ENCODE measurements at places on chromosomes 5 and 9.

DNA sequence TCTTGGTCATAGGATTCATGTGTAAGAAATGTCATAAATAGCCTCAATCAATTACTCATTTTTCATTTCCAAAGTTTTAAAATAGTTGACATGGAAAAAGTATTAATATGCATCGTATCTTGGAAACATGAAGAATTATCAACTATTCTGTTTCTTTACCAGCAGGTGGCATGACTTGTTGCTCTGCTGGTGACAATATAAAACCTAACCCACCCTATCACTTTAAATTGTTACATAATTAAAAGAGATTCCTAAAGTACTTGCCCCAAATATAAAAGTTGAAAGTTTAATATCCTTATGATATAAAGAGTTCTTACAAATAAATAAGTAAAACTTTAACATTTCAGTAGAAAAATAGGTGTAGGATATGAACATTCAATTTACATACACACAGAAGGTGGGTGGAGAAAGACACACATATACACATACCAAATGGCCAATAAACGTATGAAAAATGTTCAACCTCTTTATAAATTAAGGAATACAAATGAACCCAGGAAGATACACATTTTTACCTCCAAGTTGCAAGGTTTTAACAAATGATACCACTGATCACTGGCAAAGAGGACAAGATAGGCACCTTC is 30.6 kb downstream of the MAP1B start:
- DNase-seq: no peak

DNA sequence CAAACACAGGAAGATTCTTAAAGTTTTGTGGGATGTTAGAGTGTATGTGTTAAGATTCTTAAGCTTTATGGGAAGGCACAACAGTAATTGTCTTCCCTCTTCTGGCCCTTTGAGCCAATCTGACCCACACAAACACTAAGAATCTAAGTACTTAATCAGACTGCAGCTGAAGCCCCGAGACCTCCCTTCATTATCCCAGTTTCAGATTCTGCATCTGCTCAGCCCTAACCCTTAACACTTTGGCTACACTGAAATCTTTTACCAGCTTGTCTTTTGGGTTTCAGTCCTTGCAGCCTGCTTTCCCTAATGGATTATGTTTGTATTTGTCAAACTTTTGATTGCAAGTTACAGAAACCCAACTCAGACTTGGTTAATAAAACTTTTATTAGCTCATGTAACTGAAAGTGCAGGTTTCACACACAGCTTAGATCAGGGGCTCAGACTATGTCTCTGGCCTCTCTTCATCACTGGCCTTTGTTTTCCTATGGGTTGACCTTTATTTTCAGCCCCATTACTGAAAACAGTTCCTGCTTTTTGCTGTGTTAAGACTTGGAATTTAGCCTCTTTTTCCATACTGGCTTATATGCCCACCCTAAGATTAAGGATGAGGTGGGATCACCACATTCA is 71.5 kb downstream of the COX7C start:
- DNase-seq: no peak

GRCh38 chr5:83517688-83518085 is 46.1 kb downstream of the VCAN start:
- DNase-seq: no peak

- no peak for DNase-seq
Observed at GRCh38 chr5:74167206-74167929, 473.2 kb downstream of the ENC1 start.

GRCh38 chr9:89679016-89679415 is 74.2 kb downstream of the GADD45G start:
- no peak for DNase-seq

GRCh38 chr5:157870837-157871834 is 12.2 kb upstream of the CLINT1 start:
- DNase-seq: no peak

- DNase-seq: no peak
Observed at GRCh38 chr5:180380856-180381255, 27.7 kb upstream of the GFPT2 start.

DNA sequence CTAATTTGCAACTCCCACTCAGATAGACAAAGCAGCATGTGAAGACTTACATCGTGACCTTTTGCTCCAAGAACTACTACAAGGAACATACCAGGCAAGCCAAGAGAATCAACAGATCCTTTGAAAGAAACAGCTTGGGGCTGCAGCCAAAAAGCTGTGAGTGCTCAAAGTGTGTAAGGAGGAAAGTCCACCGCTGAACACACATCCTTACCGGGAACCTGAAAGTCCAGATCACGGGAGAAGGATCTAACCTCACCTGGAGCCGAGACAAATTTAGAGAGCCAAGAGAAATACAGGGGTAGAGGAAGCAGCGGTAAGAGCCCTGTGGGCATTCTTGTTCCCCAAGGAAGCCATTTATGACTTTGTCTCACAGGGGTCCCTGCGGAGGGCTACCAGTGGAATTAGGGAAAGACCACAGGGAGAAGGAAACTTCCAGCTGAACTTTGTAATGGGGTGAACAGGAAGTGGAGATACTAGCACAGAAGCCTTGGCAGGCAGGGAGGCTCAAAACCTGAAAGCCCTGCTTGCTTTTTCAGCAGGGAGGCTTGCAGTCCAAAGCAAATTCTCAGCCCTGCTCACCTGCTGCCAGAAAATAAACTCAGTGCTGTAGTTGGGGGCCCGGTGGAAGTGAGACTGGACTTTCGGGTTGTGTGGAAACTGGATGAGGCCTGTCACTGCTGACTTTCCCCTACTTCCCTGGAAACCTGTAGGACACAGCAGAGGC is 350.2 kb downstream of the DTWD2 start:
- DNase-seq: no peak

- DNase-seq: no peak
Observed at GRCh38 chr5:137888466-137888862, 793 bp upstream of the PKD2L2 start.

- DNase-seq: no peak
Observed at GRCh38 chr5:157345485-157345884, 79.6 kb downstream of the CYFIP2 start.

GRCh38 chr5:8457187-8458037 is 588.5 kb downstream of the MTRR start:
- peak; percentile 61 for DNase-seq

DNA sequence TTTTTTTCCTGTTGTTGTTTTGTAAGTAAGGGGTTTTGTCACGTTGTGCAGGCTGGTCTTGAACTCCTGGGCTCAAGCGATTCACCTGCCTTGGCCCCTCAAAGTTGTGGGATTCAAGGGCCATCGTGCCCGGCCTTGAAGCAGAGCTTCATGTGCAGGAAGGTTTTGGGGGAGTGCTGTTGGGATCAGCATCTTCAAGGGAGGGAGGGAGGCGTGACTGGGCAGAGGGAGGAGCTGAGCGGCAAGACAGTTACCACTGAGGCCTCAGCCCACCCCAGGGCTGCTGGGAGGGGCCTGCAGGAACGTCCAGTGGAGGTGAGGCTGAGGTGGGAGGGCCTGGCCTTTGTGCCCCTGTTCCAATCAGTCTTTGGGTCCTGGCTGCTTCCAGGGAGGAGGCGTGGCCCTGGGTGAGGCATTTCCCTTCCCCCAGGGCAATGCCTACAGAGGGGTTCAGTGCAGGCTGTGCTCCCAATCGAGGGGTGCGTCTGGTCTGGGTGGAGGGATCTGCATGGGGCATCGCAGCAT is 21.4 kb downstream of the OR2V1 start:
- DNase-seq: no peak

DNA sequence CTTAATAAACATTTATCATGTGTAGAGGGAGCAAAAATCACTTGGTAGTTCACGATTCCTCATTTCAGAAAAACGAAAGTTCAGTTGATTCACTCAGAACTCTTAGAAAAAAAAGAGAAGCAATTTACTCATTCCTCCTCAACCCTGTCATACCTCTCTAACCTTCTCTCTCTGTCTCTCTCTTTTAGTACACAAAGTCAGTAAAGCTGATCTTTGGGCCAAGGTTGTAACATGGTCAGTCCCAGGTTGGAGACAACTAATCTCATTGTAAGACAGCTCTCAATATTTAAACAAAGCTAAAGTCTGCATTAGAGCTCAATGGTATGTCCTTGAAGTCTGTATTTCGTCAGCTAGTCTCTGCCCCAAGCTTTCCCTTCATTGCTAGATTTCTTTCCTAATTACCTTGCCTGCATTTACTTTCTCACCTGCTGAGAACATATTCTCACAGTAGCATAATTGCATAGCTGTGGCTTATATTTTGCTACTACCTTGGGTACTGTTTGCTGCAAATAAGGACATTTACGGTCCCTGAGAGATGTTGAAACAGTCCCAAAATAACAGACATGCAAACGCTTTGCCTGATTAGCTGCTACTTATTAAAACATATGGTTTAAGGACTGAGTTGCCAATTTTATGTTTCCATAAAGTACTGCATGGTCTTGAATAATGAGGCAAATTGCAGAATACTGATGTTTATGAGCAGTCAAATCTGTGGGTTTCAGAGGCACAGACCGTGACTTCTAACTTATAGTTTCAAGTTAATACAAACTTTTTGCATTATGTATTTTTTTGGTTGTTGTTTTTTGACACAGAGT is 138.3 kb downstream of the GPBP1 start:
- no peak for DNase-seq

DNA sequence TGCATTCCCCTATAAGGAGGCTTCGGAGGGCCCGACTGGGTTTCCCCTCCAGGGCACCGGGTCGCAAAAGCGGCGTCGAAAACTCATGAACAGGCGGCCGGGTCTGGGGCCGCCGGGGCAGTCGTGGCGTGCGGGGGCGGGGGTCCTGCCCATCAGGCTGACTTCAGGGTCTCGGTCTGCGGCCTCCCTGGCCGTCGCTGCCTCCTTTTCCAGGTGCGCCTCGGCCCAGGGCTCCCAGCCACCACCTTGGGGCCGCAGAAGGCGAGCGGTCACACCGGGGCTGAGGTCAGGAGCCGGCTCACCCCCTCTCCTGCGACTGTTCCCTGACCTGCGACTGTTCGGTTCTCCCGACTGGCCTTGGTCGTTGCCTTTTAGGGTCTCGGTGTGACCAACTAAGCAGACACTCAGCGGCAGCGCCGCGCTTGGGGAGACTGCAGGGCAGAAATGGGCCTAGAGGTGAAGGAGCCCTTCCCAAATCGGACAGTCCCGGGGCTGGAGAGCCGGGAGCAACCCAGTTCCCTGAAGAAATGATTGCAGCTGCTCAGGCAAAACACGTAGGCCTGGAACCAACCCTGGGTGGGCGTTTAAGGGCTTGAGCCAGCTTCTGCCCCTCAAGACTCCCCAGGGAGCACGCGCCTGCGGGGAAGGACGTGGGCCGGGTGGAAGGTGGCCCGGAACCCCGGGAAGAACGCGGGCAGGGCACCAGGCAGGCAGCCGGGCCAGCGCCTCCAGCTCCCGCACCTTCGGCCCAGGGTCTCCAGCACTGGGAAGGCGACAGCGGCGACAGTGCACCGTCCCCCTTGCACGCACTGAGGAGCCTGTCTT is 11.2 kb downstream of the IRX2 start:
- DNase-seq: no peak

DNA sequence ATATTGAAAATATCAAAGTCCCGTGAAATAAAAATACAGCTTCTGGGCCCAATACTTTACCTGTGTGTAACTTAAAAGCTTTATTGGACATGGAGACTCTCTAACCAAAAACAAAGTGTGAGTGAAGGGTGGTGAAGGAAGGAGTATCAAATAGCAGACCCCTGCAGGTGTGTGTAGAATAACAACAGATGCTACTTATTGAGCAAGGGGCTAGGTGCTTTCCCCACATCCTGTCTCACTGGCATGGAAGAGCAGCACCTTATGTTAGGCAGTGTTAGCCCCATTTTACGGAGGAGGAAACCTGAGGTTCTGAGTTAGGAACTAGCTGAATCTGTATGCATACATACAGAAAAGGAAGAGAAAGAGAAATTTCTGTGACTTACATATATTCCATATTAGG is 21.8 kb downstream of the SLIT3 start:
- no peak for DNase-seq

GRCh38 chr5:135706893-135707292 is 127.6 kb upstream of the SLC25A48 start:
- DNase-seq: no peak

DNA sequence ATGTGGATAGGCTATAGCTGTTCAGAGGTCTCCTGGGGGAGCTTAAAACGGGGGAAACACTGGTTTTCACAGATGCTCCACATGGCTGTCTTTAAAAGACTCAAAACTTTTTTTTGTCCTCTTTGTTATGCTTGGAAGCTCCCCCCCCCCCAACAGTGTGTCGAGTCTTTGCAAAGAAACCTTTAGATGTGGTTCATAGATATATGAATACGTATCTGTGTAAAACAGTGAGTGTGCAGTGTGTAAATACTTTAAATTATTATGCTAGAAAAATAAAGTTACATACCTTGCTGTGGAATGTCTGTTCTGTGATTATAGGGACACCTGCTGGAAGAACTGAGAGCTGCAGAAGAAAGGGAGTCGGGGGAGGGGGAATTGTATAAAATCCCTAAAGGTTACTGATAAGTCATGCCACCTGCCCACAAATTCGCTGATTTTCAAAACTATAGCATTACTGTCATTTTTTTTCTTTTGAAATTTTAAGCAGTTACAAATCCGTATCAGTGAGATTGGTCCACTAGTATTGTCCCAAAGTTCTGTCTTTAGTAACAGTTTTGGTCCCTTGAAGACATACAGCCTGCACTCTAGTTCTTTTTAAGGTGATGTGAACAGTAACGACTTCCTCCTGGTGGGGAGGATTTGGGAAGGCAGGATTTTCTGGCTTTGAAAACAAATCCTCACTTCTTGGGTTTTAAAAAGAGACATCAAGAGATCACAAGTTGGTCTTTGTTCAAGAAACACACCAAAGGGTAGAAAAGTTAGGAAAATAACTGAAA is 22.9 kb downstream of the RGMB start:
- peak; percentile 29 for DNase-seq

GRCh38 chr5:39453606-39454005 is 28.8 kb upstream of the DAB2 start:
- no peak for DNase-seq

DNA sequence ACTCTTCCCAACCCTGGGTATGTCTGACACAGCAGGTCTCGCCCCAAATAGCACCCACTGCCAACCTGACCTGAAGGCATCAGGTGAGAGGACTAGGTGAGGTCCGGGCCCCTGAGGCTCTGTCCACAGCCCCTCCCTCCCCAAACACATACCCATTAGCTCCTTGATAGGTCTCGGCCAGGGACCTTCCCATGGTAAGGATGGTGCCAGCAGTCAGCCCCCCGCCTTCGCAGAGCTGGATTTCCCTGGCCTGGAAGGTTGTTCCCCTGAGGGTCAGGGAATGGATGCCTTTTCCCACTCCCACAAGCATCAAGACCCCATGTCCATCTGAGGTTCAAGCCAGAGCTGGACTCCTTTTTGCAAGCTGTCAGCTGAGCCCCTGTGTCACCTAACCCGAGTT is 2.7 kb downstream of the ENHO start:
- DNase-seq: no peak

DNA sequence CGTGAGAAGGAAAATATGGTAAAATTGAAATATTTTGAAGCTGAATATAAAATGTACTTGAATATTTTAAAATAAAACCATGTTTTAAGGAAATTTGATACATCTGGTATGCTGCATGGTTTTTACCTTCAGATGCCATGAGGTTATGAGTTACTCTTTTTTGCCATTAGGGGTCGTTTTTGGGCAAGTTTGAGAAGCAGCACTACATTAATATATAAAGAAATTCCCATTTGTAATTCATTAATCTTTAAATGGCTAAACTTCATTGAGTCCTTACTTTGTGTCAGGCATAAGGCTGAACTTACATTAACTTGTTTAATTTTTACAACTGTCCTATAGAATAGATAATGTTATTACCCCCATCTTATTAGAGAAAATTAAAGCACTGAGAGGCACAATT is 152.3 kb downstream of the KDM4C start:
- no peak for DNase-seq
